ENCODE measurements at places on chromosomes 13 and 19.

DNA sequence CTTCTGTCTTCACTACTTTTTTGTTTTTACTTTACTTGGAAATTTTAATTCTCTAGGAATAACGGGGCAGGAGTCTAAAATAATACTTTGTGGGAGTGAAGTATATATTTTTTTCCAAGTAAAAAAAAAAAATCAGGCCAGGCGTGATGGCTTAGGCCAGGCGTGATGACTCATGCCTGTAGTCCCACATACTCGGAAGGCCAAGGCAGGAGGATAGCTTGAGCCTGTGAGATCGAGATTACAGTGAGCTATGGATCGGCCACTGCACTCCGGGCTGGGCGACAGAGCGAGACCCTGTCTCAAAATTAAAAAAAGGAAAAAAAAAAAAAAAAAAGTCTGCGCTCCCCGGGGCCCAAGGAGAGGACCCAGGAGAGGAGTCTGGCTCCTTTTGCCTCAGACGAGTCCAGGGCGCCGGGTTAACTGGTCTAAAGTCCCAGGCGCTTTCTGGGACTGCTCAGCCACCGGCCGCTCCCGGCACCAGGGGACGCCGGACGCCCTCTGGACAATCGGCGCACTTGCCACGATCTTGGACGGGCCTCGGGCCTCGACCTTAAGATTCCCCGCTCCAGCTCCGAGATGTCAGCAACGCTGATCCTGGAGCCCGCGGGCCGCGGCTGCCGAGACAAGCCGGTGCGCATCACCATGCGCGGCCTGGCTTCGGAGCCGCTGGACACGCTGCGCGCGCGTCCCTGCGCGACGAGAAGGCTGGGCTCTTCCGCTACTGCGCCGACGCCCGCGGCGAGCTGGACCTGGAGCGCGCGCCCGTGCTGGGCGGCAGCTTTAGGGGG lies 2.7 kb upstream of the ZFP82 start:
- peak; percentile 36 for DNase-seq

DNA sequence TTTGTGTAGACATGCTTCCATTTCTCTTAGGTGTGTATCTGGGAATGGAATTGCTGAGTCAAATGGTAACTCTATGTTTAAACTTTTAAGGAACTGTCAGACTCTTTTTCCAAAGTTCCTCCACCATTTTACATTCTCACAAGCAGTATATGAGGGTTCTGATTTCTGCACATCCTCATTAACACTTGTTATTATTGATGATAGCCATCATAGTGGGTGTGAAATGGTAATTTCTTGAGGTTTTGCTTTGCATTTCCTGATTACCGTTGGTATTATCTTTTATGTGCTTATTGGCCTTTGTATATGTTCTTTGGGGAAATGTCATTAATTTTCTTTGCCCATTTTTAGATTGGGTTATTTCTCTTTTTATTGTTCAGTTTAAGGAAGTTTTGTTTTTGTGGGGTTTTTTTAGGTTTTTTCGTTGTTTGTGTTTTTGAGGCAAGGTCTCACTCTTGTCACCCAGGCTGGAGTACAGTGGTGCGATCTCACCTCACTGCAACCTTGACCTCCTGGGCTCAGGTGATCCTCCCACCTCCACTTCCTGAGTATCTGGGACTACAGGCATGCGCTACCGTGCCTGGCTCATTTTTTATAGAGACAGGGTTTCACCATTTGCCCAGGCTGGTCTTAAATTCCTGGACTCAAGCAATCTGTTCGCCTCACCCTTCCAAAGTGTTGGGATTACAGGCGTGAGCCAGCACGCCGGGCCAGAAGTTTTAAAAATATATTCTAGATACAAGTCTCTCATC lies 34.3 kb downstream of the NAA16 start:
- no peak for DNase-seq

- DNase-seq, result no peak
These were observed 135.0 kb upstream of the KL start for GRCh38 chr13:32881074-32881776.

GRCh38 chr13:45310341-45311131 lies 30.4 kb downstream of the TPT1 start:
- no peak for DNase-seq

DNA sequence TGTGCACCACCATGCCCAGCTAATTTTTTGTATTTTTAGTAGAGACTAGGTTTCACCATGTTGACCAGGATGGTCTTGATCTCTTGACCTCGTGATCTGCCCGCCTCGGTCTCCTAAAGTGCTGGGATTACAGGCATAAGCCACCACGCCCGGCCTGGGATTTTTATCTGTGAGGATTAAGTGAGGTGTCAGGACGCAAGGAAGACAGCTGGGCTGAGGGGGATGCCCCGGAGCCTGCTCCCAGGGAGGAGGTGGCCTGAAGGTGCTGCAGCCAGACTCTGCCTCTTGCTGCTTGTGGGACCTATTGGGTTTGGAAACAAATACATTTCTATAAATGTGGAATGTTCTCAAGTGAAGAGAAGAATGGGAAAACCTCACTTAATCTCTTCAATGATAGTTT lies 131.6 kb downstream of the OLFM4 start:
- no peak for DNase-seq

GRCh38 chr13:103852036-103852435 lies 785.8 kb upstream of the SLC10A2 start:
- no peak for DNase-seq

DNA sequence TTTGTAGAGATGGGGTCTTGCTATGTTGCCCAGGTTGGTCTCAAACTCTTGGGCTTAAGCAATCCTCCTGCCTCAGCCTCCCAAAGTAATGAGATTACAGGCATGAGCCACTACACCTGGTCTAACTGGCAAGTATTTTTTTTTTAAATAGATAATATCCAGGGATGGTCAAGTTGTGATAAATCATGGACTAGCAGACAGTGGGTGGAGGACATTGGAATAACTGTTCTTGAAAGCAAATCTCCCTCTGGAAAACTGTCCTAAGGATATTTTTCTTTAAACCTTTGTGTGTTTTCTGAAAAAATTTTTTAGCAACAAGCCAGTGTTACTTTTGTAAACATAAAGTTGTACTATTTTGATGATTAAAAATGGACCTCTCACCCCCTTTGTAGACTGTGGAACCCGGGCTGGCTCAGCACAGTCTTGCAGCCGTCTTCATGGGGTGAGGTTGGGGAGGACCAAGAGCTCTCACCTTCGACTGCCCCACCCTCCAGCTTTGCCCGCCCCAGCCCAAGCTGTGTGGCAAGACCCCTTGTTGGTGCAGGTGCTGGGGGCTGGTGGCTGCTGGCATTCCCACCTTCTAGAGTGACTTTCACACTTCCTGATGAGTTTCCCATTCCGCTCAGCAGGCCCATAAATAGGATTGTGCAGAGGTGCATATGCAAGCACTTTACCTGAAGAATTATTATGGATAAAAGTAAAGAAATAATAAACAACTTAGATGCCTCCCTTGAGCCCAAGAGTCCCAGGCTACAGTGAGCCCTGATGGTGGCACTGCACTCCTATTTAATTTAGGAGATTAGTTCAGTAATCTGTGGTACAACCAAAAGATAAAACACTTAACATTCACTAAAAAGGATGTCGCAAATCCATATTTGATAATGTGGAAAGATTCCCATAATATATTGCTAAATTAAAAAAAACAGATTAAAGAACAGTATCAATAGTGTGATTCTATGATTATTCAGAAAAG lies 107.3 kb downstream of the GADD45B start:
- no peak for DNase-seq

DNA sequence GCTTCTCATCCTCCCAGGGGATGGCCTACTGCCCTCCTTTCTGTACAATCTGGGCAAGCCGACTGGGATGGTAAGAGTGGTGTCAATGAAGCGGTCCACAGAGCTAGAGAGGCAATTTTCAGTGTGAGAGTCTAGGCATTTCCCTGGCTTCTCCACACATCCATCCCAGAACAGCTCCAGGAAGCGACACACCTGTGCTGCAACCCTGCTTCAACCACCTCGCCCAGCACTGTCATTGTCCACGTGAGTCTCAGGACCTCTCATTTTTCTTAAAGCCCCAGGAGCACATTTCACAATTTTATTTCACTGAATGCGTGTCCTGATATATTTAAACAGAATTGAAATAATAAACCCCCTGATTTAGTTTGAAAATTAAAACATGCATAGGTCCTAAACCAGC lies 15.5 kb upstream of the UBL3 start:
- DNase-seq, result no peak

DNA sequence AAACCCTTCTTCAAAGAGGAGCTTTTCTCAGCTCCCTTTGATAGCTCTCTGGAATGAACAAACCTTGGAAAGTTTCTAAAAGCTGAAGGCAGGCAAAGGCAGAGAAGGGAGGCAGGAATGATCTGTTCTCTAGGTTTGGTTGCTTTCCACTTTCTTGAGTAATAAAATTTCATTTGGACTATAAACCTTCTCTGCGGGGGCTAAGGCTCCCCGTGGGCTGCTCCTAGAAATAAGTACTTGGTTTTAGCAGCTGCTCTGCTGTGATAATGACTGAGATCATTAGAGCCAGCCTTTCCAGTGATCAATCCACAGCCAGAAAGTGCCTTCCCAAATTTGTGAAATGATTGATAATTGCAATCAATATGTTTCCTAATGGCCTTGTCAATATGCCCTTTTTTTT lies 183.8 kb upstream of the HTR2A start:
- DNase-seq, result no peak

DNA sequence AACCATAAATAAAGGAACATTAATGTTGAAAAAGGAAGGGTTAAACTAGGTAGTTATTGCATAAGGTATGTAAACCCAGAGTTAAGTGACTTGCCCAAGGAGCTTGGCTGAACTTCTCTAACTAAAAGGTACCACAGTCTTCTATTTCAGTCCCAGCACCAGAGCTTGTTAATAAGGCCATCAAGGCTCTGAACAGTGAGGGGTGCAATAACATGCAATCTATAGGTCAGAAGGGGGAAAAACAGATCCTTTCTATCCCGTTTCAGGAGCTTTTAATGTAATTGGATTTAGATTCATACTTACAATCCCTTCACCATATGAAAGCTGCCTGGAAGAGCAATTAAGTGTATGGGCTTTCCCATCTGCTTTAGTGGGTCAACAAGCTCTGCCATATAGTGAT lies 441.5 kb upstream of the SPRY2 start:
- DNase-seq, result no peak
